Left colon (tissue), 2 donors: ENCODE measurements at places on chromosomes 1 and 21. TPM values are rescaled to one million over a fixed set of nuclear protein-coding genes. Genes with fewer than 3 reads are reported as not detected.
A peak's percentile ranks its signal among the peaks of the same experiment; 100 is the strongest.

- no peak for DNase-seq
Measured at GRCh38 chr1:36327421-36328087, 4.1 kb upstream of the EVA1B start.

- no peak for DNase-seq
Measured at GRCh38 chr1:108075055-108075454, 110.1 kb upstream of the VAV3 start.

GRCh38 chr1:117017062-117017461 lies 15.5 kb downstream of the CD101 start:
- no peak for DNase-seq

GRCh38 chr1:75901371-75901770 lies 30.8 kb downstream of the ASB17 start:
- no peak for DNase-seq

GRCh38 chr1:220227393-220227792 lies 44.9 kb downstream of the RAB3GAP2 start:
- DNase-seq: no peak

GRCh38 chr1:18557621-18558465 lies 72.8 kb upstream of the PAX7 start:
- peak; percentile 16 for DNase-seq

- peak; percentile 44 for DNase-seq
Measured at GRCh38 chr1:93079685-93080141, 630 bp downstream of the MTF2 start.

- no peak for DNase-seq
Measured at GRCh38 chr1:42052072-42052699, 101.0 kb upstream of the GUCA2B start.

GRCh38 chr1:42195841-42196240 lies 31.3 kb upstream of the GUCA2A start:
- no peak for DNase-seq

Gene CERS2
- 179 TPM for total RNA-seq

Gene DTL
- total RNA-seq: 4.1 TPM

Gene TENT5C
- 30.7 TPM for total RNA-seq

Gene FDPS
- total RNA-seq: 375 TPM

Gene HP1BP3
- 175 TPM for total RNA-seq

Gene RGS1
- total RNA-seq: 11.0 TPM
